ENCODE measurements at places on chromosomes 5 and 9.

- no peak for DNase-seq
Observed at GRCh38 chr5:10912435-10912834, 151.4 kb upstream of the DAP start.

GRCh38 chr5:56819060-56819881, 3.9 kb downstream of the MAP3K1 start:
- no peak for DNase-seq

DNA sequence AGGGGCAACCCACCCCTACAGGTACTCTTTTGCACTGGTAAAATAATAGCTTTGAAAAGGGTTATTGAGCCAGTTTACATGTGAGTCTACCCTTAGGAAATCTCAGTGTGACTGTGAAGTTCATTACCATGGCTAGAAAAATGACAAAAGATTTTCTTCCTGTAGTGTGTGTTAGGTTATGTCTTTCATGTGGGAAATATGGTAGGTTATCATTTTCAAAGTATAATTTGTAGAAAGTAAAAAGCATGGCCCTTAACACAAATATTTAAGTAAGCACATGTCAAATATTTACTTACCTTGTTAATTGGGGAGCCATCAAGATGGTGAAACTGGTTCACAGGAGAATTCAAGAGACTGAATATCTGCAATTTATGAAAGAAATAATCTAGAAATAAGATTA, 37.3 kb upstream of the PLPP1 start:
- no peak for DNase-seq

- DNase-seq: no peak
Observed at GRCh38 chr5:165185716-165186115, 1680.3 kb downstream of the MAT2B start.

- no peak for DNase-seq
Observed at GRCh38 chr5:166188501-166189325, 2102.7 kb upstream of the WWC1 start.

GRCh38 chr9:119959846-119960545, 590.8 kb upstream of the BRINP1 start:
- no peak for DNase-seq

- DNase-seq: no peak
Observed at GRCh38 chr5:98816582-98817222, 43.2 kb downstream of the RGMB start.

- no peak for DNase-seq
Observed at GRCh38 chr5:9409413-9409960, 136.4 kb downstream of the SEMA5A start.

DNA sequence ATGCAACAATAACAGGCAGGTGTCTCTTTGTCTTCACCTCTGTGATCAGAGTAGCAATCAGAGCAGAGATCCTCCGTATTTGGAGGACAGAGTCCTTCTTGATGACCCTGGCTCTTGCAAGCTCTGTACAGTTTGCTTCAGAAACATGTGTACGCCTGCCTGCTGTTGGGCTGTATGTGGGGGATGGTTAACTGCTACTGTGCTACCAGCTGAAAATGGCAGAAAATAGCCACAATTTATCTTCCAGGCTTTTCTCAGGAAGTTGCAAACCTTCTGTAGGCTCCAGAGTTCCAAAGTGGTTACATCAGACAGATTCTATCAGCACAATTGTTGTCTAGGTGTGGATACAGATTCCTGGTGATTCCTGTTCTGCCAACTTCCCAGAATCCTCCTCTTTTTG, 35.5 kb downstream of the DDX46 start:
- DNase-seq: no peak

DNA sequence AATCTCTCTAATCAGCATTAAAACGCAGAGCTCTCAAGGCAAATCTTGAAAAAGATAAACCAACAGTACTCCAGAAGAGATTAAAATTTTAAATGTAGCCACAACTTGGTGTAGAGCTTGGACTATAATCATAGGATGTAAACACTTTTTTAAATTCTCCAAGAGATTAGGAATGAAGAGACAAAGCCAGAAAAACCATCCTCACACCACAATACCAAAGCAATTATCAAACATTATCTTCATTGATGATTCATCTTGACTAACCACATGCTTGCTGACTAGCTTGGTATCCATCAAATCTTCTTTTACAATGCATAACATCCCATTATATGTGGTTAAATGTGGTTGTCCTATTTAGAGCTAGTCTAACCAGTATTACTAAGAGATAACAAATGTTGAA, 815.1 kb downstream of the TLE1 start:
- no peak for DNase-seq

DNA sequence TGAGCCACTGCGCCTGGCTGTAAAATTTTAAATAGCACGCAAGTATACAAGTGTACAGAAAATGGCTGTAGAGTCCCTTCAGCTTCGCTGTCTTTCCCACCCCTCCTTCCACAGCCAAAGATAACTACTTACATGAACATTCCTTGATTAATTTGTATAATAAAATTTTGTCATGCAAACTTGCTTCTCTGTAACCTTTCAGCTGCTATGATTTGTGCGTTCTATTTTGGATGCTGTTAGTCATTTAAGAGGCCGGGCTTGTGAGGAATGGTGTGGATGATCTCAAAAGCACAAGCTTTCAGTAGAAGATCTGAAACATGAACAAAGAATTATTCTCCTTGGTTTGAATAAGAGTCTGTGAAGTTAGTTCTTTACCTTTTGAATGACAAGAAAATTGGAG, 115.0 kb upstream of the TLE1 start:
- no peak for DNase-seq

DNA sequence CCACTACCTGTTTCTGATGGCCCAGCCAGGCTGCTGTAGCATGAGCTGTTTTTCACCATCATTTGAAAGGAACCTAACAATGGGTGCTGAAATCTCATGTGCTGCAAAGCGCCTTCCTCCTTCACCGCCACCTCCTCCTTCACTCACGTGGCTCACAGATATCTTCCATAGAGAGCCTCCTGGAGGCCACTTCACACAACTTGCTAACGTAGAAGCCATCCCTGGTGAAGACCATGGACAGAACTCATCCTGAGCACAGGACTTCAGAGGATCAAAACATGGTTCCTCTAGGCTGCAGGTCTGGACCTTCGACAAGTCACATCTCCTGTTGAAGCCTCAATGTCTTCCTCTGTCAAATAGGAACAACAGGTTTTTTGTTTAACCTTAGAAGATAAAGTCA, 155.5 kb upstream of the RAD23B start:
- no peak for DNase-seq

DNA sequence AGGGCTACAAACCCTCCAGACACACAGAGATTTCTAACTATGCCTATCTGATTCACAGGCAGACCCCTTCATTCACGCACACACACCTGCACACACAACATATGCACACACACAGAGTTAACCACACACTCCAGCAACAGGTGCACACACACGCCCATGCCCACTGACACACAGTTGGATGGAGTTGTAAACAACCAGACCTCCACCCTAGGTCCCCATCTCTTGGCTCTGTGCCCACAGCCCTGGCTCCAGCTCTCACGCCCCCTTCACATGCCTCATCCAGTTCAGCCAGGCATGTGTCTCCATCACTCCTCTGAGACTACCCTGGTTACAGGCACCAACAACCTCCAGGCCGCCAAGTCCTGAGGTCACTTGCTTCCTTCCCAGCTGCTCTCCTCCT, 61.1 kb downstream of the PSD2 start:
- no peak for DNase-seq

DNA sequence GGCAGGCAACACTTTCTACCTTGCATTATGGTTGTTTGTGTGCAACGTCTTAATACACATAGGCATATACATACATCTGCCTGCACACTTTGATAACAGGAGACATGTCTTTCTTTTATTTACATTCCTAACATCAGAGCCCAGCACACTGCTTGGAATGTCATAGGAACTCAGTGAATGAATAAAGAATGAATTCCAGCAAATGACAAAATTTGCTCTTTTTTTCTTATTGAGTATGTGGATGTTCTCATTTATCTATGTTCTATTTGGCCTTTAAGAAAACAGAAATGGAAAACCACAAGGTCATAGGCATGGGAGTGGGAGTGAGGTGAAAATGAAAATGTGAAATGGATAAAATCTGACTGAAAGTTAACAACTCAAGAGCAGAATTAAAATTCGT, 36.3 kb upstream of the PALM2AKAP2 start:
- DNase-seq: no peak

- DNase-seq: no peak
Observed at GRCh38 chr5:66072031-66072430, 72.1 kb upstream of the SREK1 start.

DNA sequence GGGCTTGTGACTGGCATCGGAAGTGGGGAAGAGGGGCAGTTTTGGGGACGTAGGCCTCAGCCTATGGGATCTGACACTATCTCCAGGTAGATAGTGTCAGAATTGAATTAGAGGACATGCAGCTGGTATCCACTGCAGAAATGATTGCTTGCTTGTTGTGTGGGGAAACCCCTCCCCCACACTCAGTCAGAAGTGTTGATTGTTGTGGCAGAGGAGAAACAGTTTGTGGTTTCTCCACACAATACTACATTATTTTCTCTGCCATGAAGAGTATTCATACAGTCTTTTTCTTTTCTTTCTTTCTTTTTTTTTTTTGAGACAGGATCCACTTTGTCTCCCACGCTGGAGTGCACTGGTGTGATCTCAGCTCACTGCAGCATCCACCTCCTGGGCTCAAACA, 113.9 kb downstream of the ARRDC3 start:
- DNase-seq: peak; percentile 10

- DNase-seq: no peak
Observed at GRCh38 chr9:24090566-24090965, 264.5 kb upstream of the ELAVL2 start.

- DNase-seq: no peak
Observed at GRCh38 chr5:174547814-174548213, 176.6 kb upstream of the MSX2 start.

- no peak for DNase-seq
Observed at GRCh38 chr5:55338810-55339243, 31.0 kb downstream of the MTREX start.

GRCh38 chr5:152514827-152515397, 109.8 kb upstream of the NMUR2 start:
- no peak for DNase-seq

GRCh38 chr9:134648701-134649530, 7.3 kb downstream of the COL5A1 start:
- peak; percentile 16 for DNase-seq

GRCh38 chr9:97237951-97238889, 69.2 kb upstream of the CCDC180 start:
- DNase-seq: peak; percentile 69

DNA sequence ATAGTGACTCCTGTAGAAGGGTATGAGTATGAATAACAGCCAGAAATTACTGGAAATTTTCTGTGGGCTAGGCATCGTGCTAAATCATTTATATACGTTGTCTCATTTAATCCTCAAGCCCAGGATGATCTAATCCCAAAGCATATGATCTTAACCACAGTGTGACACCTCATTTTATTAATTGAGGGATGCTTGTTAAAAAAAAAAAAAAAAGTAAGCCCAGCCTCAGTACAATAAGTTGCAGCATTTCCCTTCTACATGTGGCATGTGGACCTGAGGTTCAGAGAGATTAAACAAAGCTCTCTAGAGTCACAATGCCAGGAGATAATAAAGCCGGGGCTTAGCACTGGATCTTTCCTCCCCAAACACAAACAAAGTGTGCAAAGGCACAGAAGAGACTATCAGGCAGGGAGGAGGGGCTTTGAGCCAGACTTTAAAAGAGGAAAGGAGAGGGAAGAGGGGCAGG, 49.5 kb downstream of the KLF4 start:
- DNase-seq: no peak

- peak; percentile 29 for DNase-seq
Observed at GRCh38 chr5:128009403-128009802, 74.2 kb upstream of the SLC12A2 start.

DNA sequence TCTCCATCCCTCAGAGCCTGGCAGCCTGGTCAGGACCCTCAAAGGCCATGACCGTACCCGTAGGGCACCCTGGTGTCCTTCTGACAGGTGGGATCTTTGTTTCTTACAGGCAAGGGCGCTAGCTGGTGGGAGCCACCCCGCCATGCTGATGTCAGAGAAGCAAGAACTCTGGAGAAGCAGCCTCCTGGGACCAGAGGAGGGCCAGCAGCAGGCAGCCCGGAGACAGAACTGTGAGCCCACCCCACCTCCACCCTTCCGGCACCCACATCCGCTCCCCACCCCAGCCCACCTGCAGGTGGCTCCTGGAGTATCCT, 42.2 kb upstream of the IL17B start:
- no peak for DNase-seq

- no peak for DNase-seq
Observed at GRCh38 chr5:14009575-14009974, 65.1 kb upstream of the DNAH5 start.

DNA sequence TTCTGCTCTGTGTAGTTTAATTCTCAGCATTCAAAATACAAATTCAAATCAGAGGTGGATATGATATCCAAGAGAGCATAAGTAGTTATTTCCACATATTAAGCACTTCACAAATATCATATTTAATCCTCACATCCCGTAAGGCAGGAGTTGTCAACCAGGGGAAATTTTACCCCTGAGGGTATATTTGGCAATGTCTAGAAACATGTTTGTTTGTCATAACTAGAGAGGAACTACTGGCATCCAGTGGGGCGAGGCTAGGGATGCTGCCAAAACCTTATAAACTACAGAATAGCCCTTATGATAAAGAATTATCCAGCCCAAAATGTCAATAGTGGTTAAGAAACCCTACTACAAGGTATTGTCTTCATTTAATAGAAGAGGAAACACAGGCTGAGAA, 619.4 kb downstream of the SLCO4C1 start:
- no peak for DNase-seq

DNA sequence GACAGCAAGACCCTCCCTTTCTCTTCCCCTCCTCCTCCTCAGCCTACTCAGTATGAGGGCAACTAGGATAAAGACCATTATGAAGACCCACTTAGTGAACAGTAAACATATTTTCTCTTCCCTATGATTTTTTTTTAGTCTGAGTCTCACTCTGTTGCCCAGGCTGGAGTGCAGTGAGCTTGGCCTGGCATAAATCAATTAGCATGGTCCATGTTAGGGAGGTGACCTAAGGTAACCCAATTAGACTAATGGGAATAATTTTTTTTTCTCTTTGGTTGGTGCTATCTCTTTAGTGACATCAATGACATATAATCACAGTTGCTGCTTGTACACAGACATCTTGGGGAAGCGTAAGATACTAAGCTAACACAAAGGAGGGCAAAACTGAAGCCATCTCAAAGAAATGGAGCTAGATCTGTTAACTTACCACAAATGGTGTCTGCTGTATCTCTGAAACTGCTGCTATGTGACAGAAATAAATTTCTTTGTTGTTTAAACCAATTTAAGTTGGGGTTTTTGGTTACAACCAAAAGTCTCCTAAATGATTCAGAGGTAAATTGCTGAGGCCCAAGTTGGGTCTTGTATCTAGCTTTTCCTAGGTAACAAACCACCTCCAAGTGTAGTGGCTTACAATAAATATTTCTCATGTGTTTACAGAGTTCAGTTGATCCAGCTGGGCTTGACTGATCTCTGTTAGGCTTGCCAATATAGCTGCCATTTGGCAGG, 13.3 kb downstream of the PKD2L2 start:
- no peak for DNase-seq

GRCh38 chr5:54620141-54620933, 102.8 kb downstream of the SNX18 start:
- DNase-seq: no peak

- no peak for DNase-seq
Observed at GRCh38 chr5:82561797-82562196, 283.6 kb upstream of the RPS23 start.

Measured in CD4-positive, alpha-beta memory T cell (primary cell).